Heart left ventricle (tissue), 16 donors: ENCODE measurements at places on chromosomes 3 and 15.

GRCh38 chr15:23438816-23439466 lies 8.1 kb downstream of the GOLGA6L2 start:
- no peaks in the 10 kb centered on the region for H3K4me1 ChIP-seq
- DNase-seq, result no peak
- no peaks in the 10 kb centered on the region for H3K27me3 ChIP-seq

GRCh38 chr3:15646851-15647511 lies 45.4 kb downstream of the BTD start:
- peak overlapping the region; percentile 3 for H3K27ac ChIP-seq
- peaks cover 16% of the 10 kb centered on the region for H3K4me1 ChIP-seq
- DNase-seq, result peak; percentile 76
- H3K4me3 ChIP-seq, result no peak overlapping the region
- no peaks in the 10 kb centered on the region for H3K27me3 ChIP-seq

DNA sequence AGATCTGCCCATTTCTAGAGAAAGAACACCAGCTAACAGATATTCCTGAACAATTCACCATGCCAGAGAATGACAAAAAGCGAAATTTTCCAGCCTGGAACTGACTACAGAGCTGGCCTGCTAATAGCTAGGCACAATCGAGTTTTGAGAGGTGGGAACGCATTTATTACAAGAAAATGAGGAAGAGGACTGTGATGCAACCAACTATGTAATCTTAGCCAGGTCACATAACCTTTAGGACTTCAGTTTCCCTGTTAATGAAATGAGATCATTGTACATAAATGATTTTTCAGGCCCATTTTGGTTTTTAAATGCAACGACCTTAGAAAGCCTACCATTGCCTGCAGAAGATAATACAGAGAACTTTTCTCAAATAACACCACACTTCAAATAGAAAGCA lies 72.1 kb upstream of the SETMAR start:
- no peaks in the 10 kb centered on the region for H3K36me3 ChIP-seq
- no peaks in the 10 kb centered on the region for H3K4me1 ChIP-seq
- H3K27ac ChIP-seq, result no peak overlapping the region
- no peak for DNase-seq

DNA sequence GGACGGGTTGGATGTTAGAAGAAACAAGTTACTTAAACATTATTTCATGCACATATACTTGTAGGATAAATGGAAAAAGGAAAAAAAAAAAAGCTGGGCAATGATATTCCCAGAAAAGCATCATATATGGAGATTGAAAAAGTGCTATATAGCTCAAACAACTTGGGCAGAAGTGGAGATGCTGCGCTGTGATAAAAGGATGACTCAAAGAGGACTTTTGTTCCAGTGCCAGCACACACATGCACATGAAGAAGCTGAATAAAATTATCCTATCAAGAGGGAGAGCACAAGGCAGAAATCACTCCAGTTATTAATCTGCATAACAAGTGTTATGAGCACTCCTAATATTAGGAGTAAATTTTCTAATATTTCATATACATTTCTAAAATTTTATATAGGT lies 30.9 kb downstream of the FRMD4B start:
- no peak overlapping the region for H3K4me3 ChIP-seq
- H3K4me1 ChIP-seq, result no peaks in the 10 kb centered on the region
- DNase-seq, result no peak
- H3K27ac ChIP-seq, result no peak overlapping the region
